Mammary epithelial cell (primary cell): ENCODE measurements at places on chromosomes 11 and 22. TPM values are rescaled to one million over a fixed set of nuclear protein-coding genes. Genes with fewer than 3 reads are reported as not detected.

PHF21B gene
- total RNA-seq = 0.26 TPM in 1 of 2 replicates, not detected in the other

GRCh38 chr11:44116234-44116830, 20.9 kb downstream of the EXT2 start:
- DNase-seq = no peak

DNA sequence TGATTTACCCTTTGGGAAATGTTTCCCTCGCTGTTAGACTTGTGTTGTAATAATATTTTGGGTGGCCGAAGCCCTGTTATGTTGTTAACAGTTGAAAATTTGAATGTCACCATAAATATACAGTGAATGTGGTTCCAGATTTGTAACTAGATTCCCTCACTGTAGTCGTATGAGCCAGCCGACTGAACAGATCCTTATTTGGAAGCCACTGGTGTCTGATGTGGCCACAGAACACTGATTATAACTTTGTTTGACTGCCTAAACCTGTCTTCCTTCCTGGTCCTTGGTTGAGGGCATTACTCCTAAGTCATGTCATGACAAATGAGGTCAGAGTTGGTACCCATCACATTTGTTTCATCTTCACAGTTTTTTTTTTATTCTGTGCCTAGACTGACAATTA, 45.4 kb downstream of the YAP1 start:
- DNase-seq = peak; percentile 23

PRODH gene
- total RNA-seq = 4.8 and 6.7 TPM in 2 replicates

DNA sequence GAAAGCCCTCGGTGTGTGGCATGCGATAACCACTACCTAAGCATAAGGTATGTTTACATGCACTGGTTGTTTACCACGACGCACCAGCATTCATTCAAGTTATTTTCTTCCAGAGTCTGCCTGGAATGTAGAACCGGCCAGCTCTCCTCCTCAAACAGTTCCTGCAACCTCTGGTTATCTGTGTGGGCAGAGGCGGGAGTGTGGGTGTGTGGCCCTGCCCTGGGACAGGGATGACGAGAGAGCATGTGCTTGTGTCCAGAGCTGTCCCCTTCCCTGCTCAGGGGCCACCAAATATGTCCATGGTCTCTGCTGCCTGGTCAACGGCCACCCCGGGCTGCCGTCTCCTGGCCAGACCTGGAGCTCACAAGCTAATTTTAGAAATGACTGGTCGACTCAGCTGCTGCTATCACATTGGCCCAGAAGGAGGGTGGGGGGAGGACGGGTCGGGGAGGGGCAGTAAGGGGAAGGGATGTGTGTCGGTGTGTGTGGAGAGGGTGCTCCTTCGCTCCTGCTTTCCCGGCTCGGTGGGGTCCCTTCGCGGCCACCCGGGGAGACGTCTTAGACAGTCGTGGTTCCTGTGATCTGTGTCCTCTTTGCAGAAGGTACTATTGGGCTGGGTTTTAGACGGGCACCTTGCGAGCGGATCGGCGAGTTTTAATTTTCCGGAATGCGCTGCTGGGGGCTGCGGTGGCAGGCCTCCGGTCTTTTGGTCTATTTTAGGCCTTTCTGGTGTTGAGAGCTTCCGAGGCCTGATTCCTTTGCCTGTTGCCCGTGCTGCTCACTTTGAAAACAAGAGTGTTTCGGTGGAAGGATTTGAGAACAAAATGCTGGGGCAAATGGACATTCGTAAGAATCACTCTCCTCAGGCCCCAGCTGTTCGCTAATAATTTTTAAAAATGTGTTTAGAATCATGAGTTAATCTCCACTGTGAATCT, at the start of gene MYO18B:
Gene MYO18B, plus strand, starts transcription at position 497 of the 935 bp plus-strand sequence. CDS start 18,905 bp downstream, outside the sequence.
- DNase-seq = no peak

- no peak for DNase-seq
Measured at GRCh38 chr11:60378354-60378753, at the start of gene MS4A7. Gene MS4A7 (plus strand): TSS chr11:60378532. CDS start chr11:60383142, 4,610 bp downstream.

DNA sequence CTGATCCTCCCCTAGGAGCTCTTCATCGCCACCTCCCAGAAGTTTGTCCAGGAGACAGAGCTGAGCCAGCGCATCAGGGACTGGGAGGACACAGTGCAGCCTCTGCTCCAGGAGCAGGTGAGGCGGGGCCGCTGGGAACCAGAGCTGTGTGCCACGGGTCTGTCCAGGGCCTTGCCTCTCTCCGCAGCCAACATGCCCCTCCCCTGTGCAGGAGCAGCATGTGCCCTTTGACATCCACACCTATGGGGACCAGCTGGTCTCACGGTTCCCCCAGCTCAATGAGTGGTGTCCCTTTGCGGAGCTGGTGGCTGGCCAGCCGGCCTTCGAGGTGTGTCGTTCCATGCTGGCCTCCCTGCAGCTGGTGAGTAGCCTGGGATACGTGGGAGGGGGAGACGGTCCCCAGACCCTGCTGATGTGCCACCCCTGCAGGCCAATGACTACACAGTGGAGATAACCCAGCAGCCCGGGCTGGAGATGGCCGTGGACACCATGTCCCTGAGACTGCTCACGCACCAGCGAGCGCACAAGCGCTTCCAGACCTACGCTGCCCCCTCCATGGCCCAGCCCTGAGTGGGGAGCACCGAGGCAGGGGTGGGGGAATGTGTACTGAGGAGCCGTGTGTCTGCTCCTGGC, 2.5 kb downstream of the SCO2 start:
- no peak for DNase-seq

ELFN2 gene
- total RNA-seq = 5.4 and 6.1 TPM in 2 replicates

OR4D11 gene
- total RNA-seq = not detected in 2 replicates

C22orf23 gene
- total RNA-seq = not detected

GUCY1A2 gene
- total RNA-seq = not detected in 2 replicates

PLAAT3 gene
- total RNA-seq = 1.8 and 2.7 TPM in 2 replicates

INPP5J gene
- 0.50 TPM for total RNA-seq

- peak; percentile 92 for DNase-seq
Measured at GRCh38 chr22:20514658-20515406, 7.4 kb downstream of the MED15 start.

CASP12 gene
- total RNA-seq = not detected

DNA sequence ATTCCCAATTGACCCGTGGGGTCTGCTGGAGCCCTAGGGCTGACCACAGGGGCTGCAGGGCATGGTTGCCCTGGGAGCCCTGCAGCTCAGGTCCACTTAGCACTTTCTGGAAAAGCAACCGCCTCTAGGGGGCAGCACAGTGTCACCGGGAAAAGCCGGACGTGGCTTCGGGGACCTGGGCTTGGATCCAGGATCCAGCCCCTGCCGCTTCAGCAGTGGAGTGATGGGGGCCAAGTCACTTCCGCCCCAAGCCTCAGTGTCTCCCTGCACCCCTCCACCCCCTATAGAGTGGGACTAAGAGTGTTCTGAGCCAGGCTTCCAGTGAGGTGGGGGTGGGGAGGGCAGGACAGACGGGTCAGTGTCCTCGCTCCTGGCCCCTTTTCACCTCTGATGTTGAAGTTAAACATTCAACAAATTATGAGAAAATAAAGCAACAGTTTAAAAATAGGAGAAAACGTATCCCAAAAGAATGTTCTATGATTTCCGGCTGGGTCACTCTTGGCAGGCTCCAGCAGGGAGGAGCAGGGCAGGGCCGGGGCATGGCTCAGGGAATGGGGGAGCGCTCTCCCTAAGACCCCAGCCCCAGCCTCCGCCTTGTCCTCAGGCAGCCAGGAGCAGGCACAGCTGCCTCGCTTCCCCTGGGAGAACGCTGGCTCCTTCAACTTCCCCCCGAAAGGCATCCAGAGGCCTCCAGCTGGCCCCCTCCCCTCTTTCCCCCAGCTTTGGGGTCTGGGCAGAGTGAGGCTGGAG, 96.5 kb upstream of the FGF3 start:
- DNase-seq = peak; percentile 31

ACCS gene
- 6.8 and 8.3 TPM in 2 replicates for total RNA-seq

DNA sequence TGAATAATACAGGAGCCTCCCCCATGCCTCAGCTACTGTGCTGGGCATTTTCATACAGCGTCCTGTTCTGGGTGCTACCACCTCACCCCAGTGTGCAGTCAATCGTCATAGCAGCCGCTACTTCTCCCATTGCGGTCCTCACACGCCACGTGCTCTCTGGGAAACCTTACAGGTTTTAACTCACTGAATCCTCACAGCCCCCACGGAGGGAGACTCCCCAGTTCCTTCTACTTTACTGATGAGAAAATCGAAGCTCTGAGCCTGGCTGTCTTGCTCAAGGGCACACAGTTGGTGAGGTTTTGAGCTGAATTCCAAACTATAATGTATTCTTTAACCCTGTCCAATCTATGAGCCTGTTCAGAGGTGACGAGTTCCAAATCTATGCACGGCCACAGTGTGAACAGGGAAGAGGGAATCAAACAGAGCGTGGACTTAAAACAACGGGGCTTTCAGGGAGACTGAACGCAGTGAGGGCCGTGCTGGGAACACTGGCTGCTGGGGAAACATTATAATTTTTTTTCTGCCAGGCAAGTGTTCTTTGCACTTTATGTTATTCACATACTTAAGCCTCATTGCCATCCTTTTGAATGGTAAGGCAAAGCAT, 421.5 kb downstream of the BRD1 start:
- DNase-seq = no peak

GRCh38 chr22:36010882-36011281, 17.7 kb downstream of the RBFOX2 start:
- peak; percentile 67 for DNase-seq

EIF3M gene
- total RNA-seq = 469 TPM

SYT9 gene
- not detected in 2 replicates for total RNA-seq

DNA sequence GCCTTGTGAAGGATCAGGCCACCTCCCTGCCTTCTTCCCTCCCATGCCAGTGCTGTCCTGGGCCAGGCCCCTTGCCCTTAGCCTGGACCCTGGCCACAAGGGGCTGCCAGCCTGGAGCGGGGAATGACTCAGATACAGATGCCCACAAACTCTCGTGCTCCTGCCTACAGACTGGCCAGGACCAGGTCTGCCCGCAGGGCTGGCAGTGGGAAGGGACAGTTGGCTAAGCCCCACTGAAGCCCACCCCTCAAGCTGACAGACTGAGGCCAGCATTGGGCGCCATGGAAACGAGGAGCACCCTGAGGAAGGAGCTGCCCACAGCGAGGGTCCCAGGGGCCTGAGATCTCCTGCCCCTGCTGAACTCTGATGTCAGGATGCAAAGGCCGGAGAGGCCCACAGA, 14.1 kb downstream of the SCUBE1 start:
- no peak for DNase-seq
